ENCODE measurements at places on chromosomes 1 and 21.

DNA sequence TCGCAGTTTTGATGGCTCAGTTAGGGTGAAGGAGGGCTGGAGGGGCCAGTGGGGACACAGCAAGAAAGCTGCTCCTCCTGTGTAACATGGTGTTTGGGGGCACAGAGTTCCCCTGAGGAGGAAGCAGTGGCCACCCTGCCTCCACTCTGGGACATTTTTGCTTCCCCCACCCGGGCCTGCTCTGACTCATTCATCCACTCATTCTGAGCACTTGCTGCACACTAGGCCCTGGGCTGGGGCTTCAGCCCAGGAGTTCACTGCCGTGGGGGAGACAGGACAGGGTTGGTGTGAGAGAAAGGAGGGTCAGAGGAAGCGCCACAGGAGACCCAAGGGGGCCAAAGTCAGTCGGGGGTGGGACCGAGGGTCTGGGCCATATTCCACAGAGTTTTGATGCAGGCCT lies 41.4 kb upstream of the ACOT11 start:
- peak; percentile 59 for DNase-seq

GRCh38 chr1:109649491-109649914 lies 6.4 kb upstream of the GSTM4 start:
- DNase-seq, result peak; percentile 61

GRCh38 chr1:92973203-92973897 lies 12.1 kb upstream of the DIPK1A start:
- DNase-seq, result no peak

DNA sequence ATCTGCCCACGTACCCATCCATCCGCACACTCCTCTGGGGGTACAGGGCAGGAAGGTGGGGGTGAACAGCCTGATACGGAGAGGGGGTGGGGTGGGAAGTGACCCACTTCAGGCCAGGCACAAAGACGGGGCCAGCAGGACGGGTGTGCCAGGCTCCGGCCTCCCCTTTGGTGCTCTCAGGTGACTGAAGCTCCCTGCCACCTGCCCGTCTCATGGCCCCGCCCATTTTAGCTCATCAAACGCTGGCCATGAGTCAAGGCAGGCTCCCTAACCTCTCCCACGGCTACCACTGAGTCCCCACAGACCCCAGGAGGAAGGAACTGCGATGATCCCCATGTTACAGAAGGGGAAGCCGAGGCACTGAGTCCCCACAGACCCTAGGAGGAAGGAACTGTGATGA lies 109.6 kb downstream of the CRYAA start:
- DNase-seq, result no peak

- DNase-seq, result no peak
Measured at GRCh38 chr1:87219626-87220025, 109.1 kb upstream of the LMO4 start.

DNA sequence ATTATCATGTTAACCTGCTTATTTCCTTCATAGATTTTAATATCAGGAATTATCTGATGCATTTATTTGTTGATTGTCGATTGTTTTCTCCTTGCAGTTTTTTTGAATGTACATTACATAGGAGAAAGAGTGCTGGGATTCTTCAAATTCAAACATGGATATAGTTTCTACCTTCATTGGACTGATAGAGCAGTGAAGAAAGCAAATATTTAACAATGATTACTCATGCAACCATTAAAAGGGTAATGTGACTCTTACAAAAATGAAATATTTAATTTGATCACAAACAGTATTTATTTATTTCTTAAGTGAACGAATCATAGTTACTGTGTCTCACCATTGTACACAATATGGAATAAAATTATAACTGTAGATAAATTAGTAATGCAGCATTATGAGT lies 350.9 kb downstream of the BRINP3 start:
- no peak for DNase-seq

- no peak for DNase-seq
Measured at GRCh38 chr1:63038586-63038985, 254.7 kb downstream of the ATG4C start.

DNA sequence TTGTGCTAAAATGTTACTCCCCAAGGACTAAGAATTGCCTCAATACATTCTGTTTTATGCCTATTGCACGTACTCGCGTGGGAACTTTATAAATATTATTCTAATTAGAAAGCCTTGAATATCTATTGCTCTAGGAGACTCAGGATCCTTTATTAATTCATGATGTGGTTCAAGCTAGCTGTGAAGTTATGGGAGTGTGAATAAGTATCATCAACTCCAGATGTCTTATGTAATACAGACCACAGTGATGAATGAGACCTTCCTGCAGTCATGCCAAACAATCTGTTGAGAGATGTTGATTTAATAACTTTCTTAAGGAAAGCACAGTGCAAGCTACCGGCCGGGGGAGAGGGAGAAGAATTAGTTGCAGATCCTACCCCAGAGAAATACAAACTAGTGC lies 519.2 kb upstream of the ZP4 start:
- peak; percentile 31 for DNase-seq

DNA sequence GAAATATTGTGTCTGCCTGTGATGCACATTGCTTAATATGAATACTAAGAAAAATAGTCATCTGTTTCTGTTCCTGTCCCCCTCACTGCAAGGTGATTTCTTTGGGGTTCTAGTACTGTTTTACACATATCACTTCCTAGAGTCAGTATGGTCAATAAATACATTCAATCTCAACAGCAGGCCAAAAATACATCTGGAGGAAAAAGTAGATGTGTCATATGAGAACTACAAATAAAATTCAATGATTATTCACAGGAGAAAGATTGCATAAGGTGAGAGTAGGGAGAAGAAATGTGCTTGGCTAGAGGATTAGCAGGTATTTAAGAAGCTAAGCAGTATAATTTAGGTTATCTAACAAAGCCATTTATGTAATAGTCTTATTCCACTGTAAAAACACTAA lies 45.3 kb upstream of the SAMSN1 start:
- no peak for DNase-seq

DNA sequence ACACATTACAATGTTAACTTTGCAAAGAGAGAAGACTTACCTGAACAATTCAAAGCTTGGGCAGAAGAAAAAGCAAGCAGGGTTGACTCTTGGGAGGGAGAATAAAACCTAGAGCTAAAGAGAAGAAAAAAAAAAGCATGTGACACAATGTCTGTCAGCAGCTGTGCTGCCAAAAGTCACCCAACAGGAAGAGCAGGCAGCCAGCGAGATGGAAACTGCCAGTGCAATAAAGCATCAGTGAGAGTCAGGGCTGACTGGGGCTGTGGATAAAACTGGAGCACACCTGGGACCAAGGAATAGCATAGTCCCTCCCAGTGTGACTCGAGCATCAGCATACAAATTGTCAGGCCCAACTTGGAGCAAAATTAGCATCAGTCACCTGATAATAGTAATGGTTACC lies 65.0 kb upstream of the SLC22A15 start:
- DNase-seq, result no peak

DNA sequence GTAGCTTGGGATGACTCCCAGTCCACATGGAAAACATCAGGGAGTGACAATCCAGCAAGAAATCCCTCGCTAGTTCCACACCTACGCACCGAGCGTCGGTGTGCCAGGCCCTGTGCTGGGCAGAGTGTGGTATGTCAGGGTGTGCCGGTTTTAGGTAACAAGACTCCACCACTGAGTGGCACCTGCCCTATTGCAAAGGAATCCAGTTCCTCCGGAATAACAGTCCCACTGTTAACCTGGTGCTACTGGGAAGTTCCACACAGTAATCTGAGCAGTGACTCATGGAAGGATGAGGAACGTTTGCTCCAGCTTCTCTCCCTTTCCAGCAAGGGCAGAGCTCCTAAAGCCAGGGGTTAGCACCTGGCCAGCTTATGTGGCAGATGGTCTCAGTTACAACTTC lies 14.3 kb downstream of the RNF207 start:
- no peak for DNase-seq

DNA sequence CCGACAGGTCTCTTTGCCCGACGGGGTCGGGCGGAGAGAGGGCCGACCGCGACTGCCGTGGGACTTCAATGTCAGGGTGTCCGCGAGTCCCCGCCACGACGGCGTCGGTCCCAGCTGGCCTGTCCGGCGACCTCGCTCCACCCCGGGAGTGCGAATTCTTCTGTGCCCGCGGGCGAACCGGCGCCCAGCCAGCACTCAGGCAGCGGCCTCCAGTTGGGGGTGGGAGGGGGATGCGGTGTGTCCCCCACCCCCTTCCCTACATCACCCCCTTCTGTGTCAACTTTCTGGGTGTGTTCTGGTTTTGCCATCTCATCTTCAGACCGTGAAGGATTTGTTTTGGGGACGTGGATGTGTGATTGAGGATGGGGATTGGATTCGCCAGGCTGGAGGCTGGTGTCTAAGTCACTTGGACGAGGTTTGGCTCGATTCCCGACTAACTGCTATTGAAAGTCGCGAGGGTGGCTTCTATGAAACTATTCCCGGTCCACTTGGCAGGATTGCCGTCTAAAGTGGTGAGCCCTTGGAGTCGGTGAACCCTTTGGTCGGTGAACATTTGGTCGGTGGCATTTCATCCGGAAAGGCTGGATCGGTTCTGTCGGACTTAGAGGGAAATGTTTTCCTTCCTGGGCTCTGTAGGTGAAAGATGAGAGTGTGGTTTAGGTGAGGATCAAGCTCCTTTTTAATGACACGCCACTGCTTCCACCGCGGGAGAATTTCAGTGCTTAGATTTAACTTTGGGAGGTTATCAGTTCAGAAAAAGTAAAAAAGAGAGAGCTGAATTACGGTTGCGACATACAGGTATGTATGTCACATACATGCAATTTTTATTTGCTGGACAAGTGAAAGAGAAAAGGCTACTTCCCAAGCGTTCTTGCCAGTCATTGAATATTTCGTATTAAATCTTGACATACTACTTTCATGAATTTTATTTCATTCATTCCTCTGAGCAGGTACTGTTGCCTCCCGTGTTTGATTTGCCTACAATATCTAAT lies 771 bp downstream of the ABCD3 start:
- DNase-seq, result peak; percentile 70

DNA sequence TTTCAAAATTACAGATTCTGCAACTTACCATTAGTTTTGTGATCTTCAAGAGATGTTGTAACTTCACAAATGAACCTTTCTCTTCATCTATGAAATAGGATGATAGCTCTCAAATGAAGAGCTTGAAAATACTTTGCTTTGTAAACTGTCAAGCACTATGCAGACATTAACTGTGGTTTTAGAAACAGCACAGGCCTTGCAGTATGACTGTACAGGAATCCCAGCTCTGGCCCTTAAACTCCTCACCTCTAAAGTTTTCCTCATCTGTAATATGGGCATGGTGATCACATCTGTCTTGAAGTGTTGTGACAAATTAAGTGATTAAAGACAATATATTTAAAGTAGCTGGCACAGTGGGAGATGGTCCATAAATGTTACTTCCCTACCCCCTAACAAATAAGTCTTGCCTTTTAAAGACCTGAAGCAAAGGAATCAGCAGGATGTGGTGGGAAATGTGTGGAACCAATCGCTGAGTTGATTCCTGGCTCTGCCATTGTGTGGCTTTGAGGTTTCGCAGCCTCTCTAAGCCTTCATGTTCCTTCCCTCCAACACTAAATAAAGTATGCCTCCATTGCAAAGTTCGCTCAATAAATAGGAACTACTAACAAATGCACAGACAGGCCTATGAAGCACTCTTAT lies 5.5 kb upstream of the PTP4A2 start:
- DNase-seq, result peak; percentile 36

- DNase-seq, result no peak
Measured at GRCh38 chr1:188877668-188878067, 1600.0 kb downstream of the BRINP3 start.

DNA sequence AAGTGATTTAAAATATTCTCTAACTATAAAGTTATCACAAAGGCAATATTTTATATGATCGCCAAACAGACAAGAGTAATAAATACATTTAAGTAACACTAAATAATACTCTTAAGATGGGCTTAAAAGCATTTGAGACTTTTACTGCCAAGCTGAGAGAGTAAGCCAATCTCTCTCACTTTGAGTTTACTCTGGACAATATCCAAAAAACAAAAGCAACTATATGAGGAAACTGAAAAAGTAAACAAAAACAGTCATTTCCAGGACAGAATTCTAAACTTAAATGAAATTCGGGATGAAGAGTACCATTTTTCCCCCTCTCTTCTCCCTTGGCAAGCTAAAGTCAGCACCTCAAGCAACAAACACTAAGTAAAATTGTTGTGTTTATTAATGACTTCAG lies 173.2 kb downstream of the COP1 start:
- DNase-seq, result peak; percentile 42

DNA sequence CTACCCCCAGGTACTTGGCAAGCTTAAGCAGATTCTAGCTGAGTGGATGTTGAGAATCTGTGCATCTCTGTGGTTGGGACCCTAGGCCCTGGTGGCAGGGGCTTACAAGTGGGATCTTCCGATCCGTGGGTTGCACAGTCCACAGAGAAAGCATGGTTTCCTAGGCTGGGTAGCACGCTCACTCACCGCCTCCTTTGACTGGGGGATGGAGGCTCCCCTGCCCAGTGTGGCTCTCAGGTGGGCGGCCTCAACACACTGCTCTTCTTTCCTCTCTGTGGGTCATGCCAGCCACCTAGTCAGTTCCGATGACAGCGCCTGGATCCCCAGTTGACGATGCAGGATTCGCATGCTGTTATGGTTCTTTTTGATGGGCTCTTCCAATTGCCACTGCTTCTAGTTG lies 639.5 kb upstream of the ADAMTS5 start:
- no peak for DNase-seq

DNA sequence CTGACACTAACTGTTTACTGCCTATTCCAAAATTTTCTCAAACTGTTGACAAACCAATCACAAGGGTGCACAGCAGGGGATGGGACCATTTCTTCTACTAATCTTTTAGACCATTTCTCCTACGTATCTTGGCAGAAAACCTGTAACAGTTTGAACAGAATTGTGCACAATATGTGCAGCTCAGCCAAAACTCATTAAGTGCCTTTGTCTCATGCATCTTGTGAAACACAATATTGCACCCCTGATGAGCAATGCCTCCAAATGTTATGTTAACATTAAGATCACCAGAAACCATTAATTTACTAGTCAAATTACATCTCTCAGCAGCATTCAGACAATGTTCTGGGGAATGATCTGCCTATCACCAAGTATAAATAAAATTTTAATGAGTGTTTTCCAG lies 247.5 kb downstream of the NRIP1 start:
- no peak for DNase-seq

- no peak for DNase-seq
Measured at GRCh38 chr21:46007492-46007868, 25.9 kb downstream of the COL6A1 start.

DNA sequence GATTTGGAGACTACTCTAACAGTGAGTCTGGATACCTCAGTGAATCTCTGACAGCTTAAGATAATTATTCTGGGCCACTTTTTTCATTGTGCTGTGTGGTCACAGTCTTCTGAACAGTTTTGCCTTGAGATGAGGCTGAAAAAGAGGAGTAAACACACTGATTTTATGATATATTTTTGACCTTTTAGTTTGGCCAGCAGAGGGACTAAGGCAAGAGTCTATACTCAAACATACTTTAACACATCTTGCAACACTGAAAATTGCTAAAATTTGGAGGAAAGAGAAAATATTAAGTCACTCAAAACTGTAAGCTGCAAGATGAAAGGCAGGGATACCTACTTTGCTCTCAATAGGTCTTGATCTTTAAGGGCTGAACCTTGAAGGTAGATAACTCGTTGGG lies 182.7 kb downstream of the KCNT2 start:
- DNase-seq, result no peak

Data from EH (cell line).